ENCODE measurements at places on chromosomes 13 and 19.

GRCh38 chr13:75251188-75251587 is 230.8 kb downstream of the TBC1D4 start:
- DNase-seq, result no peak

- DNase-seq, result no peak
These were observed 1254.8 kb downstream of the SLITRK5 start for GRCh38 chr13:88925954-88926353.

- no peak for DNase-seq
These were observed 6.3 kb downstream of the ARHGAP45 start for GRCh38 chr19:1073063-1073955.

- DNase-seq, result no peak
These were observed 108.3 kb downstream of the ABCC4 start for GRCh38 chr13:95192998-95193397.

- no peak for DNase-seq
These were observed 67.7 kb upstream of the TEX29 start for GRCh38 chr13:111252446-111253364.

GRCh38 chr19:518598-519231 is 11.4 kb downstream of the TPGS1 start:
- peak; percentile 61 for DNase-seq

DNA sequence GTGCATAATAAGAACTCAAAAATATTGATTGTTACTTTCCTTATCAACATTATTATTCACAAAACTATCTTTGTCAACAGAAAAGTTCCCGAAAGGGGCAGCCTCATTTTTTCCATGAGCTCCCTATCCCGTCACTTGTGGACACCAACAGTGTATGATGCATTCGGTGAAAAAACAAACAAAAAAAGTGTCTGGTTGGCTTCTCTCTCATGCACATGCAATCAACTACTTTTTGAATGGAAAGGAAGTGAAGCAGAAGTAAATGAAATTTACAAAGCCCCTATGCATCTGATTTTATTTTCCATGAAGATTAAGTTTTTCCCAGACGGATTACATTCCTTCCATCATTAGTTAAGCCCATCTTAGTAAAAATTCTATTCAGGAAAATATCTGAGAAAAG is 526.9 kb downstream of the RFC3 start:
- peak; percentile 38 for DNase-seq

GRCh38 chr19:2923510-2923909 is 21.3 kb downstream of the ZNF77 start:
- DNase-seq, result peak; percentile 35

- no peak for DNase-seq
These were observed 1.1 kb upstream of the AKAP11 start for GRCh38 chr13:42270857-42271215.

DNA sequence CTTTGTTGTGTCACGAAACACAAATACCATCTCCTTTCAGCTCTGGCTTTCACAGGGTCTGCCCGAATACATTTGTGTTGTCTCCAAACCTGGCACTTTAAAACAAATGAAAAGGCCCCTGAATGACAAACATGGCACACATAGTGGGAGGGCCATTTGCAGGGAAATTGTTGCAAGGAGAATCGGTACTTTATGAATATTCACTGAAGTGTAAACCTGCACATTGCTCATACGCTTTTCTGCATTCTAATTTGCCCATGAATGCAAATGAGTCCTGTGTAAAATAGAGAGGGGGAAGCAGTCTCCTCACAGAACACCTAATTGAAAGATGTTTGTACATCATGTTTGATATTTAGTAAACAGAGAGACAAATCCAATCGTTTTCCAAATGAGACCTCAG is 82.7 kb upstream of the PCDH8 start:
- DNase-seq, result no peak

GRCh38 chr13:103097366-103097928 is 31.2 kb upstream of the SLC10A2 start:
- no peak for DNase-seq

- DNase-seq, result no peak
These were observed 85.1 kb upstream of the SIAH3 start for GRCh38 chr13:45936621-45937020.

DNA sequence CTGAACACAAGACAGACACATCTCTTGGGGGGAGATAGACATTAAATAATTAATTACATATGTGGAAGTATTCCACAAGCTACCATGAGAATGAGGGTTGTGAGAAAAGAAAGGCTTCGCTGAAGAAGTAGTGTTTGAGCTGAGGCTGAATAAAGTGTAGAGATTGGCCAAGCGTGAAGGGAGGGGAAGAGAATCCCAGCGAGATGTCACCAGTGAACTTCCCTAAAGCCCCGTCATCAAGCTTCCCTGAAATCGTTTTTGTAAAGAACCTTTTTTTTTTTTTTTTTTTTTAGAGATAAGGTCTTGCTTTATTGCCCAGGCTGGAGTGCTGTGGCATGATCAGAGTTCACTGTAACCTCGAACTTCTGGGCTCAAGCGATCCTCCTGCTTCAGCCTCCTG is 235.2 kb downstream of the KCNRG start:
- DNase-seq, result no peak

GRCh38 chr19:16062789-16063188 is 13.5 kb upstream of the TPM4 start:
- peak; percentile 35 for DNase-seq

- DNase-seq, result no peak
These were observed 54.7 kb downstream of the NFIC start for GRCh38 chr19:3420909-3421619.

DNA sequence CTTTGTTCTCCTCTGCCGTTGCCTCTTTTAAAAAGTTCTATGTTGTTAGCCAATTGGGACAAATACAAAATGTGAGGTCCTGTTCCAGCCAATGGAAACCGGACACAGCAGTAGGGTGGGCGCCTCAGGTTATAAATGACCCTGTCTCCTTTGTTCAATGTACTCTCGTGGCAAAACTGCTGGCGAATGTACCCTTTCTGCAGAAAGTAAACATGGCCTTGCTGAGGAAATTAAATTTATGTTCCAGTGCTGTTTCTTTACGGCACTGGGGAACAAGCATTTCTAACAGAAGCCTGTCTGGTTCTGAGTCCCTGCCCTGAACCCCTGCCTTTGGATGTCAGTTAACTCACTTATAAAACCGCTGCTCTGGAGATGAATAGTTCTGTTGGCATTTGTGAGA is 140.7 kb downstream of the PCCA start:
- DNase-seq, result no peak

DNA sequence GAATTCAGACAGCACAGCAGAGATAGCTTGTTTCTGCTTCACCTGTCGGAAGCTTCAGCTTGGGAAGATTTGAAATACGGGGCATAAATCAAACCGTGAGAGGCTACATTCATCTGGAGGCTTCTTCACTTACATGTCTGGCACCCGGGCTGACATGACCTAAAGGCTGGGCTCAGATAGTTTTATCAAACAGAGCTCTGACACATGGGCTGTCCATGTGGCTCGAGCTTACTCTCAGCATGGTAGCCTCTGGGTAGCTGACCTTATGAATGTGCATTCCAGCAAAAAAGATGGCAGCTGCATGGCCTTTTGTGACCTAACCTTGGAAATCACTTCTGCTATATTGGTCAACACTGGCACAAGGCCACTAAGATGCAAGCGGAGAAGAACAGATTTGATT is 414.5 kb downstream of the NDFIP2 start:
- DNase-seq, result no peak

- DNase-seq, result no peak
These were observed 21.0 kb upstream of the RNF17 start for GRCh38 chr13:24742977-24743376.

DNA sequence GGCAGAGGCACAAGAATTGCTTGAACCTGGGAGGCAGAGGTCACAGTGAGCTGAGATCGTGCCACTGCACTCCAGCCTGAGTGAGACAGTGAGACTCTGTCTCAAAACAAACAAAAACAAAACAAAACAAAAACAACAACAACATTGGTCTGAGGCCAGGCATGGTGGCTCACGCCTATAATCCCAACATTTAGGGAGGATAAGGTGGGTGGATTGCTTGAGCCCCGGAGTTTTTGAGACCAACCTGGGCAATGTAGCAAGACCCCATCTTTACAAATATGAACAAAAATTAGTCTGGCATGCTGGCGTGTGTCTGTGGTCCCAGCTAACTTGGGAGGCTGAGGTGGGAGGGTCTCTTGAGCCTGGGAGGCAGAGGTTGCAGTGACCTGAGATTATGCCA is 16.0 kb upstream of the NWD1 start:
- DNase-seq, result no peak

DNA sequence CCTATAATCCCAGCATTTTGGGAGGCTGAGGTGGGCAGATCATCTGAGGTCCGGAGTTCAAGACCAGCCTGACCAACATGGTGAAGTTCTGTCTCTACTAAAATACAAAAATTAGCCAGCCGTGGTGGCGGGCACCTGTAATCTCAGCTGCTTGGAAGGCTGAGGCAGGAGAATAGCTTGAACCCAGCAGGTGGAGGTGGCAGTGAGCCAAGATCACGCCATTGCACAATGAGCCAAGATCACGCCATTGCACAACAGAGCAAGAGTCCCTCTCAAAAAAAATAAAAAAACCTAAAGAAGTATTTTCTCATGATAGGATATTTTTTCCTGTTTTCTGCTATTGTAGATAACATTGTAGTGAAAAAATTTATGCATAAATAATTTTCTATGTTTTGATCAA is 13.3 kb downstream of the IFT88 start:
- DNase-seq, result no peak

DNA sequence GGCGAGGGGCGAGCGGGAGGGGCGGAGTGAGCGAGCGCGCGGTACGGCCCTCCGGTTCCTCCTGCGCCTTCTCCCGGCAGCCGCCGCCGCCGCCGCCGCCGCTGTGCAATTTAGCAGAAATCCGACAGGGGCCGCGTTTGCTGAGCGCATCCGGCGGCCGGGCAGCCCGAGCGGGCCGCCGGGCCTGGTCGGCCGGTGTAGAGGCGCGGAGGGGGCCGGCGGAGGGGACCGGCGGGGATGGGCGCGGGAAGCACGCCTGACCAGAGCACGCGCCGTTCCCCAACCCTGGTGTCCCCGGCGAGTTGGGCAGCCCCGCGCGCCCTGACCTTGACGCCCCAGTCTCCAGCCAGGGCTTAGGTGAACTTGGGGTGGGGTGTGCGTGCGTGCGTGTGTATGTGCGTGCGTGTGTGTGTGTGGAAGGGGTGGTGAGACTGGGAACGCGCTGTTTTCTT is 144.5 kb upstream of the ZNF536 start:
- DNase-seq, result peak; percentile 91

DNA sequence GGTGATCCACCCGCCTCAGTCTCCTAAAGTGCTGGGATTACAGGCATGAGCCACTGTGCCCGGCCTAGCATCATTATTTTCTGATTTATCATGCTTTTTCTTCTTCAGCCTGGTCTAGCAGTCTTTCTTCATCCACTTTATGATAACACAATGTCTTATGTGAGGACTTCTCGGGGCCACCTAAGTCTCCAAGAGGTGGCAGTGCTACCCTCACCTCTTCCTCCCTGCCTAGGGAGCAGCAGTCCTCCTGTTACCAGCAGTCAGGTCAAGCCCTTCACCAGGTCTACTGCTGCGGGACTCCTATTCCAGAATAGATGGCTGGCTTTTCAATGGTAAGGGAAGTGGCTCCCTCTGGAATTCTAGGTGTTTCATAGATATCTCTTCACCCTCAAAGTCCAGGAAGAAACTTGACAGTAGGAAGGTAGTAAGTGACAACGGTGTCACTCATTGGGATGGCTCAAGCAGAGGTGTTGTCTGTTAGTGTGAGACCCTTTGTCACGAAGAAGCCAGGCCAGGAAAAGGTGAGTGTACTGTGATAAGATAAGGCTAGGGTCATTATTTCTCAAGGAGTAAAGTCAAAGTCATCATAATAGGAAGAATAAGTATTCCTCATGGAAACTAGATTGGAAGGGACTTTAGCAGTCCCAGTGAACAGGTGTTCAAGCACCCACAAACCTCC is 164.0 kb downstream of the KLF5 start:
- DNase-seq, result no peak

DNA sequence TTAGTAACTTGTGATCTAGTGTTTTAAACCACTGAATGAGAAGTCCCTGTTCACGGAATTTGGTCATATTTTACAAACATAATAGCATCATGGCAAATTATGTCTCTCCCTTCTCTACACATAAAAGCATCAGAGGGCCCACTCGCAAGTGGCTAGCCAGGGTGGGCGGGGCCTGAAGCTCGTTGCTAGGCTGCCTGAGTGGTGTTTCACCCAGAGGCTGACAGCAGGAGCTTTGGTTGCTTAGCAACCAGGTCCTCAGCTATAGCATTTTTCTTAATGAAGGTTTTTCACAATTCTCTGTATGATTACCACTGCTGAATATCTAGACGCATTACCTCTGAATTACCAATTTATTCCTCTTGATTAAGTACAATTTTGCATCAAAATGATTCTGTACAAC is 126.5 kb downstream of the NALCN start:
- DNase-seq, result peak; percentile 63

DNA sequence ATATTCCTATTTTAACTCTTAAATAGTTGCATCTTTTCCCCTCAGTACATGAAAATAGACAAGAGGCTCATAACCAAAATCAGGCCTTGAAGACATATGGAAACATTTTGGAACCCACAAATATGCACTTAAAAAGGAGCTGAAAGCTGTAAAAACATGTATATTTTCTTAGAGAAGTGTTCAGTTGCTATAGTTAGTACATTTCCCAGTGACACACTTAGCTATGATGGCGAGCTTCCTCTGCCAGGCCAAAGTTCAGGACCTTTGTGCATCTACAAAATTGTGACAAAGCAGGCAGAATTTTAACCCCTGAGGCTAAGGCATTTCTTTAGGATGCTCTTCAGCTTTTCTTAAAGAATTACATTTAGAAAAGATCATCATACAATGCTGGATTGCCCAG is 54.5 kb downstream of the RCBTB2 start:
- peak; percentile 32 for DNase-seq

GRCh38 chr13:41670873-41671443 is 213.6 kb downstream of the RGCC start:
- DNase-seq, result no peak

GRCh38 chr19:7648265-7649014 is 11.5 kb downstream of the STXBP2 start:
- no peak for DNase-seq

Measured in tongue (tissue), 3 donors.